ENCODE measurements at places on chromosomes 11 and 22.

- no peak for DNase-seq
Measured at GRCh38 chr22:24683691-24684090, 80.7 kb downstream of the GGT1 start.

DNA sequence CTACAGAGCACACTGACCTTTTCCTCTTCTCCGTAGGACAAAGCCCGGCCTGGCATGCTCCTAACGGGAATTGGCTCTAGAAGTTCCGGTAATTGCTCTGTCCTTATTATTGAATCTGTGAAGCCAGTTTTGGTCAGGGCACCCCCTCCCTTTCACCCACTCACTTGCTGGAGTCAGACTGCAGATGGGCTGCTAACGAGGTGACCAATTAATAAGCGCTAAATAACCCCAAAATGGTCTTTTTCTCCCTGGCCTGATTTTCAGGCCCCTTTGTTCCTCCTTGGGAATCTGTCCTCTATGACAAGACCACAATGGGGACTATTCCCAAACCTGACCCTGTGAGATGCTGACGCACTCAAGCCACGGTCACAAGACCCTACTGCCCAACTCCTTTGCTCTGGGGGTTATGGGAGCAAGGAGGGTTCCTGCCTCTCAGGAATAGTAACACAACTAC, 610.0 kb upstream of the CADM1 start:
- DNase-seq, result peak; percentile 55

DNA sequence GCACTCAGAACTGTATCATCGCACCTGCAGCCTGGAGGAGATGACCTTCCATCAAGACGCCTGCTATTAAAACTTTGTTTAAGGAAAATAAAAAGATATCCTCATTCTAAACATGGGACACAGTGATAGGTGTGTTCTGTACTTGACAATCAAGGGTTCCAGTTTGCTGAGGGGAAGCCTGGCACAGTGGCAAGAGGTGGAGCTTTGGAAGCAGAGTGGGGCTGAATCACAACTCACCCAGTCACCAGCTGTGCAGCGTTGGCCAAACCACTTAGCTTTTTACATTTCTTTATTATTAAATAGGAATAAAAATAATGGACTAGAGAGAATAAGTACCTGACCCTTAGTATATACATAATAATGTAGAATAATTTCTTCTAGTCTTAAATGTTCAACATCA, 220.7 kb downstream of the TENM4 start:
- no peak for DNase-seq

DNA sequence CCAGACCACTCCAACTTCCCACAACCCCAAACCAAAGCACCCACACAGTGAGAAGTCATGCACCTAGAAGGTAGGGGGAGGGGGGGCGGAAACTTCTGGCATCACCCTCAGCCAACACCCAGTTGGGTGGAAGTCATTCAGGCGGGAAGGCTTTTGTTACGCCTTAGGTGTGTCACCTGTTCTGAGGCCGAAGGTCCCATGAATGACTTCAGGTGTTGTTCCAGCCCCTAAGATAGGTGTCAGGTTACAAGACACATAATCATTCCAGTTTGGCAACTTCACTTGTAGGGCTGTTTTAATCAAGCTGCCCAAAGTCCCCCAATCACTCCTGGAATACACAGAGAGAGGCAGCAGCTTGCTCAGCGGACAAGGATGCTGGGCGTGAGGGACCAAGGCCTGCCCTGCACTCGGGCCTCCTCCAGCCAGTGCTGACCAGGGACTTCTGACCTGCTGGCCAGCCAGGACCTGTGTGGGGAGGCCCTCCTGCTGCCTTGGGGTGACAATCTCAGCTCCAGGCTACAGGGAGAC, at the start of gene TMPRSS4:
Gene TMPRSS4, plus strand, starts transcription at position 325 of the 528 bp plus-strand sequence. CDS start 225 bp downstream, outside the sequence.
- DNase-seq, result no peak

DNA sequence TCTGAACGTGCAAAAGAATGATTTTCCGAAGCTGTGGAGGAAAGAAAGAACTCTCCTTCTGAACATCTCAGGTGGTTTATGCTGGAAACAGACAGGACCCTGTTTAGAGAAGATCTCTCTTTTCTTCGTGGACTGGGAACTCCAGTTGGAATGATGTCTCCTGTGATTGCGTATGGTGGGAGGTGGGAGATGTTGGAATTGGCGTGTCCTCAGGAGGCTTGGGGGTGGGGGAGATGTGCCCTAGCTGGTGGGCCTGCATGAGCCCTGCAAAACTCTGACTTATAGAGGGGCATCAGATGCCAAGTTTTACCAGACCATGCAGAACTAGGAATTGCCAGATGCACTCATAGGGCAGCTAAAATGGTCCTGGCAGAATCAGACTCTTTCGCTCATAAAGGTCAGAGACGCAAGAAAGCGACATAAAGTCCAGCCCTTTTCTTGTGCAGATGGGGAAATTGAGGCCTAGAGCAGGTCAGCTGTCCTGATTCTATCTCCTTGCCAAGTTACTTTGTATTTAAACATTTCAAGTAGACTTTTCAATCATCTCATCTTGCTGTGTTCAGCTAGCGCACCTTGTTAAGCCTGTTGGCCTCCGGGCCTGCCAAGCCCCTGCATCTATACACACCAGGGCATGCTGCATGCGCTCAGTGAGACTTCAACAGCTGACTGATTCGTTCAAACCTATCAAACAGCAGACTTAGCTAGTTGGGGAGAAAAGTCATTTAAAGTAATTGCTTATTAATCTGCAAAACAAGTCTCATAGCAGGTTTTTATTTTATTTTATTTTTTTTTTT, 34.2 kb upstream of the EHF start:
- DNase-seq, result no peak

- DNase-seq, result no peak
Measured at GRCh38 chr11:114263513-114264170, 32.6 kb upstream of the NNMT start.

GRCh38 chr11:105757107-105757506, 147.2 kb downstream of the GRIA4 start:
- no peak for DNase-seq

DNA sequence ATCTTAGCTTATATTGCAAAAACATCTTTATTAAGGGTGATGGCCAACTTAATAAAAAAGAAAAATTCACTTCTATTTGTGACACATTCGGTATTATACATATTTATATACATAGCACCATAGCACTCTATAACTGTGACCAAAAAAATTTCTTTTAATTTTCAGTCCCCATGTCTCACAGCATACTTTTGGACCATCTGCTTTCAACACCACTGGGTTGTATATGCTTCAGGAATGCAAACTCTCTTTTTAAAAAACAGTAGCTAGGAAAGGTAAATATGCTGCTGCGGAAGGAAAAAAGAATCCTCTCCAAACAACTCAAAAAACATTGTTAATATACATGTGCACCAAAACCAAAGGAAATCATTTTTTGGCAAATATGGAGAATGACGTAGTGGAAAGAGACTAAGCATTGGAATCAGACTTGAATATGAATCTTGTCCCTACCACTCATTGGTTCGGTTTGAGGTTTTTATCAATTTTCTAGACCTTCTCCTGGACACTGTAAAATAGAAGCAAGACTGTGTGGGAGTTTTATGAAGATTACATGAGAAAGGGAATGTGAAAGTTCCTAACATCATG, 227.9 kb downstream of the BLID start:
- DNase-seq, result no peak

DNA sequence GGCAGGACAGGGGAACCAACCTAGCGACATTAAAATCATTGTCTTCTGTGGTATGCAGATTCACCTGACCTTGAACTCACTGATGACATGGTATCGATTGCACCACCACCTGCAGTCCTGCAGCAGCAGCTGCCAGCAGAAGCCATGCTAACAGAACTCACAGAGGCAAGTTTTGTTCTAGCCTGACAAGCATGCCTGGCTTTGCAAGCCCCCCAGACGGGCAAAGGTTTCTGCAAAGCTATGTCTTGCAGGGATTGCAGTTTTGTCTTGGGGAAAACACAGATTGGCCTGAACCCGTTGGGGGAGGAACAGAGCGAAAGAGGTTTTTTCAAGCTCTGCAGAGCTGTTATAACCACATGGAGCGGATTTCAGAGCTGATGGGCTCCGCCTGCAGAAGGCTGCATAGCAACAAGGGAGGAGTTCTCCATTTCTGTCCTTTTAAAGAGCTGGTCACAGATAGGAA, 221.0 kb downstream of the HIPK3 start:
- DNase-seq, result no peak

DNA sequence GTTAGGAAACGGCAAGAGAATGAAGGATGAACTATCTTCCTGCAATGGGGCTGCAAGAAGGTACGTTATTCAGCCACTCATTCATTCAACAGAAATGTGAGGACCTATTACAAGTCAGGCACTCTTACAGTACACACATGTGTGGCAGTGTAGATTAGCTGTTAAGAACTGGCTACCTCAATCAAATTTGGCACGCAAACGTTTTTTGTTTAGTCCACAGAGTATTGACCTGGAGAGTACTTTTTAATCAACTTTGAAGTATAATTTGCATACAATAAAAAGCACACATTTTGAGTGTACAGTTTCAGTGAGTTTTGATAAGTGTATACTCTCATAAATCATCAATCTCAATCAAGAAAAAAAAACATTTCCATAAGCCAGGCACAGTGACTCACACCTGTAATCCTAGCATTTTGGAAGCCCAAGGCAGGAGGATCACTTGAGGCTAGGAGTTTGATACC, 24.2 kb downstream of the MRTFA start:
- no peak for DNase-seq

GRCh38 chr11:115221461-115222069, 282.6 kb downstream of the CADM1 start:
- DNase-seq, result no peak

DNA sequence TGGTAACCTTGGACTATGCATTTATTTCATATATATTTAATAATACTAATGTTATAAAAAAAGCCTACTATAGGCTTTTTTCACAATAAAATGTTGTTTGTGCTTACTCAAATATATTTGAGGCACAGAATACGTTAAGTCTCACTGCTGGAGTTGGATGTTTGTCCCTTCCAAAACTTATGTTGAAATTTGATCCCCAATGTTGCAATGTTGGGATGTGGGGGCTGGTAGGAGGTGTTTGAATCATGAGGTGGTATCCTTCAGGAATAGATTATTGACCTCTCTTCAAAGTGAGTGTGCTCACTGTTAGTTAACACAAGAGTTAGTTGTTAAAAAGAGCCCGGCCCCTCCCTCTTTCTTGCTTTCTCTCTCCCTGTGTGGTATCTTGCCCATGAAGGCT, 1295.9 kb downstream of the JRKL start:
- no peak for DNase-seq

GRCh38 chr11:32052215-32052614, 38.7 kb upstream of the RCN1 start:
- no peak for DNase-seq

- DNase-seq, result no peak
Measured at GRCh38 chr11:65887723-65888162, 528 bp downstream of the FIBP start.

DNA sequence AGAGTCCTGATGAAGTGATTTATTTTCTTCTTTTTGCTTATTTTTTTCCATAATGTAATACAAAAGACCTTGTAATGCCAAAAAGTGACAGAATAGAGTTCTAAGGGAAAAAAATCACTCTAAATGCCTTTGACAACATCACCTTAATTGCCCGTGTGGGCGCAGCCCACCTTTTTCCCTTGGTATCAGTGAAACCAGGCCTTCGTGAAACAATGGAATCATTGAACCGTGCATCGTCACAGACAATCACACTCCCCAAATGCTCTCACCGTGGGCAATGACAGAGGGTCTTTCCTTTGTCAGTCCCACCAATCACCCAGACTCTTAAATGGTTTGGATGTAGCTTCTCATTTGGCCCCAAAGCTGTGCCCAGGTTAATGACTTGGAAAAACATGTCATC, 9.6 kb upstream of the SLC6A5 start:
- no peak for DNase-seq

DNA sequence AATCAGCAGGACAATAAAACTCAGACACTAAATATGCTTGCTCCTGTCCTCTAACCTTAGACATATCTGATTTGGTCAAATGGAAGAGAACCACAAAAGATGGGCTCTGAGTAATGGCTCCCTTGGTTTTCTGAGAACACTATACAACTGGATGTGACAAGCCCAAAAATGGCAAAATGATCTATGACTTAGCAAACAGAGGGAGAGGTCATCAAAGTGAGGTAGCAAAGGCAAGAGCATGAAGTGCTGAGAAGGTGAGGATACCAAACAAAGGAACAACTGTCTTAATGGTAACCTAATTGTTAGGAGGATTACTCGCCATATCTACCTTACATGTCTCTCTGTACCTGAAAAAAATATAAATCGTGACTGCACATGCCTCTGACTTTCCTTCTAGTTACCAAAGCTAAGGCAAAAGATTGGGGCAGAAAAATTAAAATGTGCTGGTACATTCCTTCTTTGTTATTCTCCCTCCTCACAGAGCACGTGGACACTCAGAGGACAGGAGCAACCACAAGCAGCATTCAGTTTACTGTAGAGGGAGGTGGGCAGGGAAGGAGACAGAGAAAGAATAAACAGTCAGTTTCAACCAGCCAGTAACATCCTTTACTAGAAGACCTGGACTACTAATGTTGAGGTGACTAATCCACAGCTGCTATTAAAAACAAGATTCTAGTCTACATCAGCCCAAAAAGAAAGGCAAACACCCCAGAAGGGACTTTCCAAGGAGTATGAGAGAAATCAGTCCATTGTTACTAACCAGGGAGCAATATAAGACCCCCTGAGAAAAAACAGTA, 88.8 kb downstream of the AMBRA1 start:
- no peak for DNase-seq

DNA sequence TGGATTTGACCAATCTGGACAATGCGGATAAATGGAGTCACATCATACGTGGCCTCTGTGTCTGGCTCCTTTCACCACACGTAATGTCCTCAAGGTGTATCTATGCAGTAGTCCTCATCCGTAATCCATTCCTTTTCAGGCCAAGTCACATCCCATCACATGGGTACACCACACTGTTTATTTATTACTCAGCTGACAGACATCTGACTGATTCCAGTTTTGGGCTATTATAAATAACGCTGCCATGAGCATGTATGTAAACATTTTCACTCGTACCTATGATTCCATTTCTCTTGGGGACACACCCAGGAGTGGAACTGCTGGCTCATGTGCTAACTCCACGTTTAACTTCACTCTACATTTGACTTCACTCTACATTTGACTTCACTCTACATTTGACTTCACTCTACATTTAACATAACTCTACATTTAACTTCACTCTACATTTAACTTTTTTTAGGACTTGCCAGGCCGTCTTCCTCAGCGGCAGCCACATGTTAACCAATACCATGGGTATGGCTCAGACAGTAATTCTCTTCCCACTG, 52.1 kb downstream of the SHANK2 start:
- no peak for DNase-seq

GRCh38 chr11:86162239-86162638, 82.3 kb upstream of the EED start:
- DNase-seq, result no peak
